Stromal cell of bone marrow (primary cell): ENCODE measurements at places on chromosomes 13 and 19.

DNA sequence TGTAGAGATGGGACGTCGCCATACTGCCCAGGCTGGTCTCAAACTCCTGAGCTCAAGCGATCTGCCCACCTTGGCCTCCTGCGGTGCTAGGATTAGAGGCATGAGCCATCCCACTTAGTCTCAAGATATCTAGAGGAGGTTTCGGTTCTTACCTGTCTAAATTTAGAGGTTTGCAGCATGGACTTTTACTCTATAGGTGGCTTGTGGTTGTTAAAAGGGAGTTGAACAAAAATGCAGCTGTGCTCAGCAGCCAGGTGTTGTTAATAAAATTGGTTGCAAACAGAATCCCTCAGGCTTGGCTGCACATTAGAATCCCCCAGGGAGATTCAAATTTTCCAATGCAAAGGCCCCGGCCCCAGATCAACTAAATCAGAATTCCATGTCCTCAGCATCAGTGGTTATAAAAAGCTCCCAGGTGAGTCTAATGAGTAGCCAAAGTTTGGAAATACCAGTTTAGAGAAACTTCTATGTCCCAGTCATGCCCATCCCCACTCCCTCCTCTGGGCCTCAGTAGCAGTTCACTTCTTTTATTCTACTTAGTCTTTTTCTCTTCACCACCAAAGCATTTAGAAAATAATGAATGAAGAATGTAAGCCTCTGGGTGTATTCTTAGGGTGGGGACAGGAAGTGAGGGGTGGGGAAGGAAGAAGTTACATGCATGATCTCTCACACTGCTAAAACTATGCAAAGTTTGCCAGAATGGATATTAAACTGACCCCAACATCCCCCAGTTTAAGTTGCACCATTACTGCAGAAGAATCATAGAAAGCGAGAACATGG is 471.0 kb downstream of the COG6 start:
- no peak for DNase-seq

- DNase-seq = no peak
Observed at GRCh38 chr19:45935267-45935666, 20.7 kb upstream of the NANOS2 start.

DNA sequence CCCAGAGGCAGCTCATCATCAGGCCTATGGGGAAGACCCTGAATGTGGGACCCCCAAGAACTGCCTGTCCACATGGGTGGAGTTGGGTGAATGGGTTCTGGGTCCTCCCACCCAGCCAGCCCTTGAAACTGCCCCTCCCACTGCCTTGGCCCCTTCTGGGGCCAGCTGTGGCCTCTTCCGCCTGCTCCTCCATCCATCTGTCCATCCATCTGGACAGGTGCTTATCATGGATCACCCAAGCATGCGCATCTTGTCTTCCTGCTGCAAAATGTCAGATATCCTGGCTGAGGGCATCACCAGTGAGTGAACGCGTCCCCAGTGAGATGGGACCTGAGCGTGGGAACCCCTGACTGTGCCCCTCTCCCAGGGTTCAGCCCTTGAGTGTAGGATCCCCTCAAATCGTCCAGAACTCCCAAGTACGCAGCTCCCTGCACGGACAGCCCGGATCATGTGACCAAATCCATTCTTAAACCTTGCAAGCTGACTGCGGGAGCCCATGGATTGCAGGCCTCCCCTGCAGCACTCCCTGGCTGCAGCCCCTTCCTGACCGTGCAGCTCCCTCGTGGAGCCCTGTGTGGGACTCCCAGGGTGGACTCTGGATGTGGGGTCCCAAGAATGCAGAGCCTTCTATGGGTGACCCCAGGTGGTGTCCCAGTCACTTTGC is 2.0 kb downstream of the STXBP2 start:
- no peak for DNase-seq

- DNase-seq = no peak
Observed at GRCh38 chr19:55050749-55051532, 12.0 kb downstream of the RDH13 start.

DNA sequence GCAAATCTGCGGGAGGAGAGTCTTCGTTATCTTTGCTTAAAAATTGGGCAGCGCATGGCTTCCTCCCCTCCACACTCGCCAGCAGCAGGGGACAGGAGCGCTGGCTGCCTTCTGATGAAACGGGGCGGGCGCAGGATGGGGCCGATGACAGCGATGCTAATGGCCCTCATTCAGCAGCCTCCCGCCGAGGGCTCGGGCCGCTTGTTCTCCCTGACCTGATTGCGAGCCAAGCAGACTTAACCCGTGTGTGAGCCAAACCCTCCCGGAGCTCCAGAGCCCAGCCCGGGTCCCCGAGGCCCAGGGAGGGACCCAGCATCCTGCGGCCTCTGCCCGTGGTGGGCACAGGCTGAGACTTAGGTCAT is 90.3 kb downstream of the KDM4B start:
- DNase-seq = no peak

- DNase-seq = no peak
Observed at GRCh38 chr13:98338310-98338709, 161.2 kb upstream of the RNF113B start.

DNA sequence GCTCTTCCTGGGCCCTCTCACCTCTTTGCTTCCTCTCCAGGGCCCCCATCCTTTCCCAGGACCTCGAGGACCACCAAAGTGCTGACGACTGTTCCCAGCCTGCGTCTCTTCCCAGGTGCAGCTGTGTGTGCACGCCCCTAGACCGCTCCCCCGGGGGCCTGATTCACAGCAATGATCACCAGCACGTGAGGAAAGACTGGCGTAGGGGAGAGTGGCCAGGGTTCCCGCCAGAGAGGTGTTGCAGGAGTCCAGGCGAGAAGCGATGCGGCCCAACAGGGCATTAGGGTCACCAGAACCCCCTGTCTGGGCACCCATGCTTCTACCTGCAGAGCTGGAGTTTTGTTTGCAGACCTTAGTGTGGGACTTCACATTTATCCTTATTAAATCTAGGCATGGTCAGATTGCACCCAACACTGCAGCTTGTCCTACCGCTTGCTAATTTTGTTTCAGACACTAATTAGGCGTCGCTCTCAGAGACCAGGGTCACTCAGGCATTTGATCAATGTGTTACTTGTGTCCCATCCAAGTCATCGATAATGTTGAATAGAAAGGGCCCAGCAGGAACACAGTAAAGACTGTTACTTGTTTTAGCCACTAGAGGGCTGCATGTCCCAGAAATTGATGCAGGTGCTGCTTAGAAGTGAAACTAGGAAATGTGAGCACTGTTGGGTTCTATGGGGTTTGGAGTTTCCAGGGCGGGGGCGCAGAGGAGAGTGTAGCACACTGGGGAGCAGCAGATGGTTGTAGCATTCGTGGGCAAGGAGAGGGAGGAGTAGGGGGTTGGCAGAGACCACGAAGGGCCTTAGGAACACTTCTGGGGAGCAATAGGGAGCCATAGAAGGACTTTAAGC is 53.2 kb downstream of the CDADC1 start:
- DNase-seq = no peak

DNA sequence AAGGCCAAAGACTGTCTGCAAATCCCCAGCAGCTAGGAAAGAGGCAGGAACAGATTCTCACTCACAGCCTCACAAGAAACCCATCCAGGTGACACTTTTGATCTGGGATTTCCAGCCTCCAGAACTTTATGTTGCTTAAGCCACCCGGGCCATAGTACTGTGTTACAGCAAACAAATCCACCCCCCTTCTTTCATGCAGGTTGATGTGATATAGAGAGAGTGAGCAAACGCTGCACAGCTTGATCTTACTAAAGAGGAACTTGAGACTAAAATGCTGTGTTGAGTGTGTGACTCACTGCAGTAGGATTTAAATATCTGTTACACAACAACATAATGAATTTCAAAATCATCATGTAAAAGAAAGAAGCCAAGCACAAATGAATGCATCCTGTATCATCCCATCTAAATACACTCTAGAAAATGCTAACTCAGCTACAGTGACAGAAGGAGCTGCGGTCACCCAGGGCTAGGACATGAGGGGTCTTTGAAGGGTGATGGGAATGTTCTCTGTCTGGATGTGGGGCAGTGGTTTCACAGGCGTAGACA is 32.2 kb downstream of the RCBTB2 start:
- peak; percentile 67 for DNase-seq

DNA sequence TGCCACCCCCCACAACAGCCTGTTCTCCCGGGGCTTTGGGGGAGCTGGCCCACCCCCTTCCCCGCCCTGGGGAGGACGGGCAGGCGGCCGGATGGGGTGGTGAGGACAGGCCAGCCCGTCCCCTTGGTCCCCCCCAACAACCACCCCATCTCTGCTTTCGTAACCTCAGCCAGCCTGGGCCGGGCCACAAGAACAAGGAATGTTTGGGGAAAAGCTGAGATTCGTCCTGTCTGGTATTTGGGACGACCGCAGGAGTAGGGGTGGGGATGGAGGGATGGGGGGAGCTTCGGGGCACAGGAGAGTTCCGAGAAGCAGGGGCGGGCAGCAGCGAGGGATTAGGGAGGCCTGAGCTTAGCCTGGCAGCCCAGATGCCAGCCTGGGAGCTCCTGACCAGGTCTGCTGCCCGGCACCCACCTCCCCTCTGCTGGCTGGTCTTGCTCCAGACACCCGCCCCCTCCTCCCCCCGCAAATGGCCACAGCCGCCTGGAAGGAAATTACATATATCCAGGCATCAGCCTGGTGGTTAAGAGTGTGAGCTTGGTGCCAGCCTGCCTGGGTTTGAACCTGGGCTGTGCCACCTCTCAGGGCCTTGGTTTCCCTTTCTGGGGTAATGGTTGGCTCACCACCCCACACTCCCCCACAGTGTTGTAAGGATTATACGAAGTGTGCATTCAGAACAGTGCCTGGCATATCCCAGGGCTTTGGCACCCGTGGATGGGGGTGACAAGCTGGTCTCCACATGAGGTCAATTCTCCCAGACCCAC is at the start of gene PODNL1:
PODNL1 (minus strand) TSS at position 117 of the 764 bp plus-strand sequence. CDS start 236 bp downstream, outside the sequence.
- DNase-seq = peak; percentile 66

DNA sequence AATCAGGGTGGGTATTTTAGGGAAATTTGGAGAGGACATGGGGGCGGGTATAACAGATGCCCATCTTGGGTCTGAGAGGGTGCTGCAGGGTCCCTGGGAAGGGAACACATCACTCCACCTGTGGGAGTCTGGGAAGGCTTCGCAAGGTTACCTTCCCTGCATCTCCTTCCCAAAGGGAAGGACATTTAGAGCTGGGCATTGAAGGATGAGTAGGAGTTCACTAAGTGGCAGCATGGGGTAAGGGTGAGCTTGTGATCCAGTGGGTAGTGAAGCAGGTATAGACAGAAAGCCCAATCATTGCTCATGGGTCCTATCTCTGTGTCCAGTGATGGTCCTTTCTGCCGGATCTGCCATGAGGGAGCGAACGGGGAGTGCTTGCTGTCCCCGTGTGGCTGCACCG is 13.2 kb downstream of the MARCHF2 start:
- DNase-seq = no peak

DNA sequence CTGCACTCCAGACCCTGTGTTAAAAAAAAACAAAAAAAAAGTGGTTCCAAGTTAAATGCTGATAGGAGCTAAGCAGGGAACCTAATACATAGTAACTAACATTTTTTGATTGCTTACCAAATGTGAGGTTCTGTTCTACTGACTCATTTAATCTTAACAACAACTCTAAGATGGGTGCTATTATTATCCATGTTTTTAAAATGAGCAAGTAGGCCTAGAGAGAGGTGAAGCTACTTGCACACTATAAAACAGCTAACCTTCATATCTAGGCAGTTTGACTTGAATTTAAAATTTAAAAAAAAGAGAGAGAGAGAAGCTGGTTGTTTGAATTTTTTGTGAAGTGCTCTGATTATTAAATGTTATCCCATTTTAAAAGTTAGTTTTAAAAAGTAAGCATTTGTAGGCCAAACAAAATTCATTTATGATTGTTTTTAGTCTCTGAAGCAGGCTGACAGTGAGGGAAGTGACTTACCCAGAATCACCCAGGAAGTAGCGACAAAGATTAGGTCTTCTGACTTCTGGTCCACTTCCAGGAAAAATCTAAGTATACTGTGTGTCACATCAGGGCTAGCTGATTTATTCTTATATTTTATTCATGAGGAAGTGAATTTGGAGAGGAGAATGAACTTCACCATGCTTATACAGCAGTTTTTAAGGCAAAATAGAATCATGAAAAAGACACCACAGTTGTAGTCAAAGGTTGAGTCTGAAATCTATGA is 2.4 kb downstream of the SIGLECL1 start:
- no peak for DNase-seq

DNA sequence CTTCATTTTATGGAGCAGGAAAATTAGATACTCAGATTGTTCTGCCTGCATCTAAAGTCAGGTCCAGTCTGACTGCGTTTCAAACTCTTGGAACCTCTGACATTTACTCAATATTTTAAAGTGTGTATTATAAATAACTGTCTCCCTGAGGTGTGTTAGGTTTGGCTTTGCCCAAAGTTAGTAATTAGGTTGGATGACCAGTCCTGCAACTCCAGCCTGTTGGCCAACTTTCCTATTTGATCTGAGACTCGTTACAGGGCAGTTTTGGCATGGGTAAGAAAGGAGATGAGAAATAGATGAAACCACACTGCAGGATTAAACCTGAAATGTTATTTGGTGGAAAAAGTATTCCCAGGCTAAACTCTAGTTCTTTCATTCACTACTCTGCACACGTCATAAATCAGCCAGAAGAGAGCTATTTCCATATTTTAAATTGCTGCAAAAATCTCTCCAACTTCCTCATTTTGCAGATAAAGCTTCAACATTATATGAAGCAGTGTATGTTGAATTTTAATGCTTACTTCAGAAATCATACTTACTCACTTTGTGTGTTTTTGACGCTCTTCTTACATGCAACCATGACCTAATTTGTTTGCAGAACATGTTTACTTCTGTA is 357.1 kb downstream of the DCT start:
- no peak for DNase-seq

- DNase-seq = no peak
Observed at GRCh38 chr13:48542581-48543341, 9.9 kb upstream of the RCBTB2 start.

- no peak for DNase-seq
Observed at GRCh38 chr13:89897681-89898080, 1449.8 kb upstream of the MIR17HG start.

GRCh38 chr13:112442483-112443090 is 66.4 kb downstream of the SPACA7 start:
- DNase-seq = no peak

GRCh38 chr19:45577111-45577905 is 7.3 kb downstream of the OPA3 start:
- peak; percentile 73 for DNase-seq

GRCh38 chr19:1108291-1109031 is 4.7 kb downstream of the GPX4 start:
- no peak for DNase-seq

DNA sequence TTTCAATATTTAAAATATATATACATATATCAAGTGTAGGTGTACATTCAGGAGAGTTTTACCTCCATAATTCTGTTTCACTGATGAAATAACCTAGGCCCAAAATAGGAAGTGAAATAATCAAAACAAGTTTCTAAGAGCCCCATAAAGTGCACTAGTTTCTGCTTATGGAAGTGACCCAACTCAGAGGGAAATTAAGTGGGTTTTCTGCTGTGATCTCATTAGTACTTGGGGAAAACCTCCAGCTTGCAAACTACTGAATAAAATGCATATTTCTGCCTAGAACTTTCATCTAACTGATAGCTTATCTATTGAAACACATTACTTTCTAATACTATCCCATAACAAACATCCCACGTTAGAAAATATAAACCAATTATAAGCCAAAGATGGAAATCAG is 45.4 kb upstream of the MIR17HG start:
- DNase-seq = no peak
